Fibroblast of skin of left biceps (primary cell): ENCODE measurements at places on chromosomes 3 and 15.

GRCh38 chr3:175107231-175107630 is 248.1 kb downstream of the NAALADL2 start:
- DNase-seq, result no peak

DNA sequence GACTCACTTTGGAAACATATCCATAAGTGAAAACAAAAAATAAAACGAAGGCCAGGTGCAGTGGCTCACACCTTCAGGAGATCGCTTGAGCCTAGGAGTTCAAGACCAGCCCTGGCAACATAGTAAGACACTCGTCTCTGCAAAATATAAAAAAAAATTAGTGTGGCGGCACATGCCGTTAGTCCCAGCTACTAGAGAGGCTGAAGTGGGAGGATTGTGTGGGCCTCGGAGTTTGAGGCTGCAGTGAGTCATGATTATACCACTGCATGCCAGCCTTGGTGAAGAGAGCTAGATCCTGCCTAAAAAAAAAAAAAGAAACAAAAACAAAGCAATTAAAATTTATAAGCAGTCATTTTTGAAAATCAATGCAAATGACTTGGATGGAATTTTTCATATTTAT is 54.7 kb upstream of the NANOGP8 start:
- no peak for DNase-seq

DNA sequence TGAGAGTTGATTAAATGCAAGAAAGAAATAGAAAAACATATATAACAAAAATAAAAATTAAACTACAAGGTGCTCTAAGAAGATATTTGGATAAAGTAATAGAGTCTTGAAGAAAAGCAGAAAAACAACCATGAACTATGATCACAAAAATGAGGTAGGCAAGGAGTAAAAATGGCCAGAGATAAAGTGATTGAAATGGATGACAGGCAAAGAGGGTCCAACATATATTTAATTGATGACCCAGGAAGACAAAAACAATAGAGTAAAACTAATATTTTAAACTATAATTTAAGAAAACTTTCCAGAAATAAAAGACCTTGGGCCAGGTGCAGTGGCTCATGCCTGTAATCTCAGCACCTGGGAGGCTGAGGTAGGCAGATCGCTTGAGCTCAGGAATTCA is 22.1 kb upstream of the WDR49 start:
- no peak for DNase-seq

DNA sequence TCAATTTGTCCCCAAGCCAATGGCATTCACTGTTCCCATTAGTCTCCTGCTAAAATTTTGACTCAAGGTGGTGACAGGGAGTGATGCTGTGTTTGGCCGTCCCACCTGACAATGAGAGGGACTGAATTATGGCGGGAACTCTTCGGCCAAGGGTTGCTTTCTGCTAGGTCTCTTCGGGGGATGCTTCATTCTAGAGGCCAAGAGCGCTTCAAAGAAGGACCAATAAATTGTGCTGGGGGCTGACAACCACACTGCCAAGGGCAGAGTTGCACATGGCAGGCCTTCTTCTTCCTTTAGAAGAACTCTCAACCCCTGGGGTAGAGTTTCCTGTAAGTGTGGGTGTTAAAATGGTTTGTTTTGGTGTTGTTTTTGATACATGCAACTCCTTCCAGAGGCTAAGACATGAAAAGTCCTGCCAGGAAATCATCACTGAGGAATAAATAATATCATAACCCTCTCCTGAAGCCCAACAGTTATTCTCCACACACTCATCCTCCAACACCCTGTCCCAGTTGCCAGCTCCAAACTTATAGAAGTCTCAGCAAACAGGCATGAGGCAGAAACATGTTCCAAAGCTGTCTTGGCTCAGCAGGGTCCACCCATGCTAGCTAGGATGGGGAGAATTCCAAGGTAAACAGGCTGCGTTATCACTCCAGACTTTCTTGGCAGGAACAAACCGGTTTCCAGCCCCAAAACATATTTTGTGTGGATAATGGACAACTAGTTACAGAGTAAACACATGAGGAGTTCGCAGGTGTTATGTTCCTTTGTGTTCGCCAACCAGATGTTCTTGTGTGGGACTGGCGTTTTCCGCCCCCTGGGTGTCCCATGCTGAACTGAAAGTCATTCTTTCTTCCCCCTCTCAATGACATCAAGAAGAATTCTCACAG is 396.7 kb upstream of the RGMA start:
- DNase-seq, result no peak

GRCh38 chr3:58630076-58630709 is 36.4 kb downstream of the FAM3D start:
- DNase-seq, result peak; percentile 21

GRCh38 chr3:135807879-135808278 is 157.6 kb upstream of the PPP2R3A start:
- no peak for DNase-seq

DNA sequence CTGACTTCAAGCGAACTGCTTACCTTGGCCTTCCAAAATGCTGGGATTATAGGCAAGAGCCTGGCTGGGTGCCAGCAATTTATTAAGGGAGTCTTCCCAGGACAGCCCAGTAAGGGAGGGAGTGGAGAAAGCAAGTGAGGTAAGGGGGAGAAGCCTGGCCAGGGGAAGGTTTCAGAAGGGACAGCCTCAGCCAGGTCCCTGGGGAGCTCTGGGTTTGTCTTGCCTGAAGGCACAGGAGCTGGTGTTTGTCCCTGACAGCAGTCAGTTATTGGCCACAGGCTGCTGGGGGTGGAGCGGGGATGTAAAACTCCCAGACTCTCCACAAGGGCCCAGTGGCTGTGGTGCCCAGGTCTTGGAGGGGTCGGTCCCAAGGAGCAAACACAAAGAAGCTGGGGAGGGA is 33.0 kb upstream of the CDCP1 start:
- DNase-seq, result no peak

- DNase-seq, result no peak
These were observed 7.6 kb downstream of the KY start for GRCh38 chr3:134643150-134643675.

DNA sequence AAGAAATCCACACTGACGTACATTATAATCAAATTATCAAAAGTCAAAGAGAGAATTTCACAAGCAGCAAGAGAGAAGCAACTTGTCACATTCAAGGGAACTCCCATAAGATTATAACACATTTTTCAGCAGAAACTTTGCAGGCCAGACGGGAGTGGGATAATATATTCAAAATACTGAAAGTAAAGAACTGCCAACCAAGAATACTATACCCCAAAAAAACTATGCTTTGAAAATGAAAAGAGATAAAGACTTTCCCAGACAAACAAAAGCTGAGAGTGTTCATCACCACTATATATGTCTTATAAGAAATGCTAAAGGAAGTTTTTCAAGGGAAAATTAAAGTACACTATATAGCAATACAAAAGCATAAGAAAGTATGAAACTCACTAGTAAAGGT is 91.5 kb upstream of the PPP2R3A start:
- no peak for DNase-seq

DNA sequence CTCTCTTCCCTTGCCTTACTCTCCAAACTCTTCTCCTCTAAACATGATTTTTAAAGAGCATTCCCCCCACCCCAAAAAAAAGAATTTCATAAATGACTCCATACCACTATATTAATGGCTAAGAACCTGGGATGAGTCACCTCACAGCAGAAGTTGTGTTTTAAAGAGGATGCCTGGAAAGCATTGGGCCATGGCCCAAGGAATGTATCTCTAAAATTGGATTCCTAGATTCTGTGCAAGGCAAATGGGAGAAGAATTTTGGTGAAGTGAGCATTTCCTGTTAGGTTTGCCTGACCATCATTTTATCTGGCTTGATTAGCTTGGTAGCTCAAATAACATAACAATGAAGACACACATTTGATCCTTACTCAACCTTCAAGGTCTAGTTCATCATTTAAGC is 251.4 kb downstream of the NR1D2 start:
- peak; percentile 69 for DNase-seq

DNA sequence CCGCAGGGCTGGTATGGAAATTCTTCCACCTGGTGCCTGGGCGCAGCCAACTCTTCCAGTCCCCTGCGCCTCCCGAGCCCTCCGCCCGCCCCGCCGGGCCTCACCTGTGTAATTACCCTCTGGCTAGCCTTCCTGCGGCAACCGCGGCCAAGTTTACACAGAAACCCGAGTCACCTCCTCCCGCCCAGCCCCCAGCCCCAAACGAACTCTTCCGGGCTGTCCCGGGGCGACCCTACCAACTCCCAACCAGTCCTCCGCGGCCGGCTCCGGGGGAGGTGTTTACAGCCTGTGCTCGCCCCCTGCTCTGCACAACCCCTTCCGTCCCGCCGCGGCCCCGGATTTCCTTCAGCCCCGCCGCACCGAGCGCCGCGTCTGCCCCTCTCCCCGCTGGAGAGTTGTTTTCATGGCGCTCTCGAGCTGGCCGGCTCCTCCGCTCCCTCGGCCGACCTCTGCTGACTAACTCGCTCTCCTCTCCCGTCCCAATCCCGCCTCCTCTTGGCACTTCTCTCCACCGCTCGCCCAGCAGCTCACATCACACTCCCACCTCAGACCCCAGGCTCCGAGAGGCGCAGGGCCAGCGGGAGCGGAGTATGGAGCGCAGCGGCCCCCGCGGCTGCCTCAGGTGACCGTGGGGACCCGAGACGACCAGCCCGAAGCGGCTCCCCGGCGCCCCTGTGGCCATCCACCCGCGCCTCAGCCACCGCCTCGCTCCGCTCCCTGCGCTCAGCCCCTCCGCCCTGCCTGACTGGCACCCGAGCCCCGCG is 538 bp downstream of the ATOSA start:
- no peak for DNase-seq

DNA sequence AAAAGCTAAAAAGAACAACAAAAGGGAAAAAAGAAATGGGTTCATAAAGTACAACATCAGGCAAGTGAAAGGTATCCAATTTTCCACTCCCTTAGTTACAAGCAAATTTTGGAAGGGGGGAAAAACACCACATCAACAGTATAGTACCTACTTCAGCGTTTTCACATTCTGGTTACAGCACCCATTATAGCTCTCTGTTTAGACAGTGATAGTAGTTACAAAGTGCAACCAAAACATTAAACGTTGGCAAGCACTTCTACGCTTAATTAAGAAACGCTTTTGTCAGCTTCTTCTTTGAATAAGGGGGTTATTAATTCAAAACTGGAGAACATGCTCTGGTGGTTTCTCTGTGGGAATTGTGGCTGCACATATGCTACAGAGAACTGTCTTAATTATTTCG is 180.2 kb downstream of the VPS13C start:
- no peak for DNase-seq

DNA sequence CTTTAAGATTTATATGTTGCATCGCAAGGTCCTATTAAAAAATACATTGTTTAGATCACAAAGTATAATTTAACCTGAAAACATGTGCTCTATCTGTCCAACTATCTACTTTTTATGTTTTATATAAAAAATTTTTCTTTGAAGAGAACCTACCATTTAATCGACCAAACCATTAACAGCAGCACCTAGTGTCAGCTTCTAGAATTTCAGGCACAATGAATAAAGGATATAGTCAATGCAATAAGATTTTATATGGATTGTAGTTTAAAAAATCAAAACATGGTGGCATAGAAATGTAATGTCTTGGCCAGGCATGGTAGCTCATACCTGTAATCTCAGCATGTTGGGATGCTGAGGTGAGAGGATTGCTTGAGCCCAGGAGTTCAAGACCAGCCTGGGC is 313.7 kb downstream of the GAP43 start:
- no peak for DNase-seq

GRCh38 chr3:192060160-192060781 is 599.3 kb downstream of the PYDC2 start:
- no peak for DNase-seq

DNA sequence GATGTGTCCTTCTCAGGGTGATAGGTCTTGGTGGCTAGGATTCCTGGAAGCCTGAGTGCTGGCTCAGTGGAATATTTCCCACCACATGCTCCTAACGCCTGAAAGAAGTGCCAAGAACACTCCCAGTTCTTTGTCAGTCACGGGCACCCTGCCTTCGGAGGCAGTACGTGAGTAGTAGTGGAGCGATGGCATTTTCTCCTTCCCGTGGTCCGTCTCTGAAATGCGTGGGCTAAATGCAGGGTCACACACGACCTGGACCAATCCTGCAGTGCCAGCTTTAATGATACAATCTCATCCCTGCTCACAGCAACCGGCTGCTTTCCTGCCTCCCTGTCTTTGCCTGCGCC is 14.5 kb downstream of the H1-8 start:
- no peak for DNase-seq

GRCh38 chr3:62559831-62560445 is 186.6 kb upstream of the FEZF2 start:
- no peak for DNase-seq

DNA sequence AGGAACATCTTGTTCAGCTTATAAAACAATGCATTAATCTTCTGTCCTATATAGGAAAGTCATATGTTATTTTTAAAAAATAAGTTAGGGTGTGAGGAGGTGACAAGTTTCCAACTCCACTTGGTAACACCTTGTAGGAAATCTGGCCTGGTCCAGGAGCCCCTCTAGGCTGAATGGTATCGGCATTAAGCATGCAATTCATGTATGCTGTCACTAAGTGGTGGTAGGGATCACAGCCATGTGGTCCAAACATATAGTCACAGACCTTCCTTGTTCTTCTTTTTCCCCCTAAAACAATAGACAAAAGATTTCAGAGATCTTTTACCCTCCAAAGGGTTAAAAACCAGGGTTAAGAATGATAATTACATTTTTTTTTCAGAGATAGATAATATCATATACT is 4.2 kb upstream of the APBA2 start:
- no peak for DNase-seq

- DNase-seq, result no peak
These were observed 106.5 kb downstream of the SUCNR1 start for GRCh38 chr3:151979906-151980305.

GRCh38 chr3:30286811-30287210 is 319.6 kb upstream of the TGFBR2 start:
- no peak for DNase-seq

GRCh38 chr15:44370830-44371229 is 56.6 kb upstream of the CTDSPL2 start:
- DNase-seq, result no peak

DNA sequence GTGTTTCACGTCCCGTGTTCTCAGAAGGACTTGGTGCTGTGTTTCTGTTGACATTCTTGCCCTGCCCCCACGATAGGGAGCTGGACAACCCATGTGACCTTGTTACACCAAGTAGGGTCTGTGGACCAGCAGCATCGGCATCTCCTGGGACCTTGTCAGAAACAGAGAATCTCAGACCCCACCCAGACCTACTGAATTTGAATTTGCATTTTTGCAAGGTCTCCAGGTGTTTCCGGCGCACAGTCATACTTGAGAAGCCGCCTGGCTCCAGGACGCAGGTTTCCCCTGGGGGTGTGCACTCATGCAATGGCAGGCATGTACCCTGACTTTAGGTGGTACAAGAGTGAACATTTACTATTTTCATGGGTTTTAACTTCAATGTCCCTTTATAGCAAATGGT is 117.9 kb downstream of the TLE3 start:
- no peak for DNase-seq

DNA sequence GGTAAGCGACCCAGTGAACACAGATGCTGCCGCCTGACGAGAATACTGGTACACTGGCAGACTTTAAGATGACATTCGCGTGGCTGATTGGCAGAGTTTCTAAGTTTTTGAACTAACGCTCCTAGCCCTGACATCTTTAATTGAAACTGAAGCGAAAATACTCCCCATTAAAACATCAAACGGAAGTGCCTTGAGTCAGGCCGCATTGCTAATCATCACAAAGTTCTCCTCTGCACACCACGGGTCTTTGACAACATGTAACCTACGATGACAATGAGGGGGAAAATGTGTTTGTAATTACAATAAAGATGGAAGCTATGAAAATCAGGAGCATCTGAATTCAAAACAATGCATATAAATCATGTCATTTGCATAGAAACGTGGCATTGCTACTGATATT is 44.5 kb downstream of the ATP13A4 start:
- no peak for DNase-seq

- DNase-seq, result peak; percentile 32
These were observed 34.1 kb downstream of the SPATA12 start for GRCh38 chr3:57094575-57094974.
